HCT116 (cell line): ENCODE measurements at places on chromosomes 1 and 21. TPM values are rescaled to one million over a fixed set of nuclear protein-coding genes. Genes with fewer than 3 reads are reported as not detected.

Gene CAPN9
- total RNA-seq = not detected

Gene LCE2A
- not detected for total RNA-seq

Gene EDEM3
- 14.9 TPM for total RNA-seq

GRCh38 chr1:202656057-202656456, 54.2 kb downstream of the SYT2 start:
- no peak for DNase-seq

DNA sequence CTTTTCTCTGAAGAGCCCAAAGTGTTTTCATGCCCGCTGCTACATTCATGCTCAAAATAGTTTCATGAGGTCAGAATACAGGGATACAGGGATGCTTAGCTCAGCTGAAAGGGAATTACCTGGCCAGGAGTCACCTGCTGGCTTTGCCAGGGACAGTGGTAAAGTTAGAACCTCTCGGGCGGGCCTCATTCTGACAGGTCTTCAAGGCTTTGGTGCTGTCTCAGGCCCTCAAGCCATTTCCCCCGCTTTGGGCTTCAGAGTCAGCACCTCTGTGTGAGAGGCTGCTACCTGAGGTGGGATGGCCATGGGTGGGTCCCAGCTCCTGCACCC, 5.5 kb downstream of the RASSF5 start:
- no peak for DNase-seq

DNA sequence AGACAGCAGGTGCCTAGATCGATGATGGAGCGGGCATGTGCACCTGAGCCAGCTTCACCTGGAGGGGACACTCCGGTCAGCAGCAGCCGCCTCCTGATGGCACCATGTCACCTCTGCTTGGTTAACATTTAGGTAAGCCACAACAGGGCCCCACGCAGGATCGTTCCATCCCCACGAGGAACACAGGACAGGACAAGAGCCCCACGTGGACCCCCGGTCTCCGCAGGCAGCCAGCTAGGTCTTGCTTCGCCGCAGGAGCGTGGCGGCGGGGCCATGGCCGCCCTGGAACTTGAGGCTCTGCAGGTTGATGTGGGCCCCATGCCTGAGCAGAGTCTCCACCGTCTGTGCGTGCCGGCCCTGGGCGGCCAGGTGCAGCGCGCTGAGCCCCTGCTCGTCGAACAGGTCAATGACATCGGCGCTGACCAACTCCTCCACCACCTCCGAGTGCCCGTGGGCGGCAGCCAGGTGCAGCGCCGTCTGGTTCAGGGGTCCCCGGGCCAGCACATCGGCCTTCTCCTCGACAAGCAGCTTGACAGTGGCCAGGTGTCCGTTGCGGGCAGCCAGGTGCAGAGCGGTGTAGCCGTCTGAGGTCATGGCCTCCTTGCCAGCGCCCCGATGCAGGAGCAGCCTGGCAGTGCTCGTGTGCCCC, 26.1 kb downstream of the RIPK4 start:
- DNase-seq = no peak

GRCh38 chr1:1202831-1203560, 3.4 kb downstream of the TNFRSF18 start:
- no peak for DNase-seq

GRCh38 chr1:50703240-50703639, 256.8 kb downstream of the FAF1 start:
- no peak for DNase-seq
